Endothelial cell (in vitro differentiated cells): ENCODE measurements at places on chromosomes 11 and 22. TPM values are rescaled to one million over a fixed set of nuclear protein-coding genes. Genes with fewer than 3 reads are reported as not detected.
A peak's percentile ranks its signal among the peaks of the same experiment; 100 is the strongest.

Gene GUCY1A2
- 0.10 TPM for total RNA-seq

Gene MS4A3
- 1.4 TPM for total RNA-seq

Gene OR51B5
- total RNA-seq = 0.82 TPM

Gene GTSE1
- total RNA-seq = 8.2 TPM

Gene TPCN2
- total RNA-seq = 31.4 TPM

- no peak overlapping the region for H3K4me3 ChIP-seq
- H3K27ac ChIP-seq = no peak overlapping the region
- peaks cover 4% of the 10 kb centered on the region for H3K27me3 ChIP-seq
- H3K4me1 ChIP-seq = no peaks in the 10 kb centered on the region
- DNase-seq = no peak
Observed at GRCh38 chr11:405323-405953, 9.4 kb downstream of the SIGIRR start.

DNA sequence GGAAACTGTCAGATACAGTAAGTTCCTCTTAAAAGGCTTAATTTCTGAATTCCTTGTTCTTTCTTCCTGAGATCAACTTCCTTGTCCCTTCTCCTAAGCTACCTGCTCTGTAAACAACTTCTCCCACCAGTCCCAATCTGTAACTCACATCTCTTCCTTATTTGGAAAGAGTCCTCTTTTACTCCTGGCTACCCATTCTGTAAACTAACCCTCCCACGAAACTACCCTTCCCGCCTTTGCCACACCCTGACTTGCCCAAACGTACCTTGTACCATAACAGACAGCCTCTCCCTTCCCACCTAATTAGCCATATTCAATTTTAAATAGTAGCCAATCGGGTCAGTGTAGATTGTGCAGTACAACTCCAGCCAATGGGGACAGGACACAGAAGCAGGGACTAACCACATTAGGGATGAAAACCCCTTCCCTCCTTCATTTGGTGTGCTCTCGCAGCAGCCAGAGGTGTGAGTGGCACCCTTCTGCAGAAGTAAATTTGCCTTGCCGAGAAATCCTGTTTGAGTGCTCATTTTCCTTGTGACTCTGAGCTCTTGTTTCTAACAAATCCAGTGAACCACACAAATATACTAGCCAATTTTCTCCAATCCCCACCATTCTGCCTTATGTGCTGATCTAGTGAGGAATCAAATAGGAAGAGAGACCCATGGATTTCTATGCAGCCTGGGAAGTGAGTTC, 49.5 kb downstream of the ZNF280B start:
- no peak overlapping the region for H3K27ac ChIP-seq
- peaks cover 5% of the 10 kb centered on the region for H3K27me3 ChIP-seq
- peaks cover 5% of the 10 kb centered on the region for H3K36me3 ChIP-seq
- H3K4me1 ChIP-seq = no peaks in the 10 kb centered on the region

DNA sequence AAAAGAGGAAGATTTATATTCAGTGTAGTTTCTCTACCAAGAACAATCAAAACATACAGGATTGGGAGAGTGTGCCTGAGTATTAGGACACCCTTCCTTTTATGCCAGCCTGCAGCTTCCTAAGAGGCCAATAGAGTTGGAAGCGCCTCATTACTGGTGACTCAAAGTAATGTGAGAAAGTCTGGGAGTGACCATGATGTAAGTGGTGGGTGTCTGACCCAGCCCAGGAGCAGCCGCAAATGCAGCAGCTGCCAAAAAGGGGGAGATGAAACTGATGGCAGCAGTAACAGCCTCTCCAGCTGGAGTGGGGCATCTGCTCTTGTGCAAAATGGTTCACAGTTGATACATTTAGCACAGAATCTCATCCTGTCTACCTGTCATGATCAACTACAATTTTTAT, 62.0 kb downstream of the ZNF280B start:
- no peak for DNase-seq
- peaks cover 4% of the 10 kb centered on the region for H3K4me1 ChIP-seq
- no peaks in the 10 kb centered on the region for H3K36me3 ChIP-seq

- peaks cover 2% of the 10 kb centered on the region for H3K27me3 ChIP-seq
- no peak overlapping the region for H3K27ac ChIP-seq
- no peak overlapping the region for H3K4me3 ChIP-seq
- no peak for DNase-seq
- peaks cover 17% of the 10 kb centered on the region for H3K4me1 ChIP-seq
- H3K36me3 ChIP-seq = no peaks in the 10 kb centered on the region
Observed at GRCh38 chr11:109507331-109507730, 85.3 kb downstream of the C11orf87 start.

- peak overlapping the region; percentile 64 for H3K27ac ChIP-seq
- H3K4me3 ChIP-seq = no peak overlapping the region
- H3K27me3 ChIP-seq = no peaks in the 10 kb centered on the region
- no peaks in the 10 kb centered on the region for H3K36me3 ChIP-seq
Observed at GRCh38 chr11:85735876-85736460, 50.0 kb upstream of the CCDC89 start.

DNA sequence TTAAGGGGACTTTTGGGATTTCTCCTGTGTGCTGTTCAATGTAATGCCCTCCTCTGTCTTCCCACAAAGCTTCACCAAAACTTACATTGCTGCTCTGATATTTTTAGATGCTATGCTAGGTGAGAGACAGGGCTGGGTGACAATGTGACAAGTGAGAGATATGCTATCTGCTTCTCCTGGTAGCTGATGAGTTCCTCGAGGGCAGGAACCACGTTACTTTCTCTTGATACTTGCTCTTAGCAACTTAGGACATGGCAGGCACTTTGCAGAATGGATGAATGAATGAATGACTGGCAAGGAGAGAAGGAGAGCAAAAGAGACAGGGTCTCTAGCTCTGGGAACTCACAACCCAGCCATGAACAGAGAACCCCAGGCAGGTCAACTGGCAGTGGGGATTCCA, 115.4 kb downstream of the C11orf58 start:
- H3K27ac ChIP-seq = peak overlapping the region; percentile 38
- H3K4me3 ChIP-seq = no peak overlapping the region
- H3K4me1 ChIP-seq = peaks cover 22% of the 10 kb centered on the region
- DNase-seq = no peak
- H3K27me3 ChIP-seq = peaks cover 2% of the 10 kb centered on the region

DNA sequence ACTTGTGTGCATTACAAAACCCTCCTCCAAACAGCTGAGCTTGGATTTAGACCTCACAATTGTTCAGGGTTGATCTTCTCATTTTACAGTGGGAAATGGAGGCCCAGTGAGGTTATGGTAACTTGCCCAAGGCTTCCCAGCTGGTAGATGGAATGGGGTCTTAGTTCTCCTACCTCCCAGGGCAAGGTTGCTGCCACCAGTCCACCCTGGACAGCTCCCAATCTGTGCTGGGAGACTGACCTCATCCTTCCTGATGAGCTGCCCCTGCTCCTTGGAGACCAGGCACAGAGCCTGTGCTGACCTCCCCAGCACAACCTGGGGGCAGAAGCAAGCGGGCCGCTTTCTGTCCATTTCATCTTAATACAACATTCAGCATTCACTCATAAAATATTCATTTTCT, 190.7 kb downstream of the ST3GAL4 start:
- DNase-seq = no peak
- H3K27me3 ChIP-seq = no peaks in the 10 kb centered on the region
- H3K27ac ChIP-seq = no peak overlapping the region
- H3K4me1 ChIP-seq = peaks cover 11% of the 10 kb centered on the region
- H3K36me3 ChIP-seq = no peaks in the 10 kb centered on the region

GRCh38 chr11:94803491-94803890, 35.3 kb downstream of the AMOTL1 start:
- H3K27me3 ChIP-seq = peaks cover 4% of the 10 kb centered on the region
- H3K4me3 ChIP-seq = no peak overlapping the region
- no peak for DNase-seq
- peaks cover 25% of the 10 kb centered on the region for H3K36me3 ChIP-seq
- H3K4me1 ChIP-seq = no peaks in the 10 kb centered on the region
- no peak overlapping the region for H3K27ac ChIP-seq

- H3K36me3 ChIP-seq = no peaks in the 10 kb centered on the region
- no peak for DNase-seq
- no peak within 1 kb of the TSS for H3K27ac ChIP-seq
- no peaks in the 10 kb centered on the region for H3K4me1 ChIP-seq
- H3K27me3 ChIP-seq = no peaks in the 10 kb centered on the region
Observed at GRCh38 chr11:60396382-60396781, at the start of gene MS4A14. Gene MS4A14 (plus strand): TSS chr11:60396459. CDS start chr11:60396579, 120 bp downstream.

- peaks cover 6% of the 10 kb centered on the region for H3K4me1 ChIP-seq
- H3K27ac ChIP-seq = no peak overlapping the region
- DNase-seq = peak; percentile 41
- peaks cover 6% of the 10 kb centered on the region for H3K27me3 ChIP-seq
- no peaks in the 10 kb centered on the region for H3K36me3 ChIP-seq
Observed at GRCh38 chr22:32473388-32473952, 1.1 kb upstream of the FBXO7 start.

DNA sequence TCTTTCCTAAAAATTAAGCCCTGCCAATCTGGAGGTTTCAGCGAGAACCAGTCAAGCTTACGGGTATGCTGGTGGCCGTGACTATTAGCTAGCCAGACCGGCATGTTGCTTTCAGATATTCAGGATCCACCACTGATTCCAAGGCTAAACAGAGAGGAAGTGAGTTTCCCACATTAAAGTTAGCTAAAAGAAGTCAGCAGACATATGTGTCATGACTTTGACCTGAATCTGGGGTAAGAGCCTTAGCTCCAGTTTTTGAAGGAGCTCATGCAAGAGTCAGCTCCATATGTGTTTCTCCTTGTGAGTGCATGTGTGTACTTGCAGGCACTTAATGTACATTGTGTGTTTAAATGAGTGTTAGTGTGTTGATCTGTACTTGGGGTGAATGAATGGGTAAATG, 1.4 kb downstream of the ZFPL1 start:
- peak overlapping the region; percentile 44 for H3K27ac ChIP-seq
- H3K36me3 ChIP-seq = peaks cover 14% of the 10 kb centered on the region
- DNase-seq = no peak
- peak overlapping the region; percentile 98 for H3K4me3 ChIP-seq
- H3K4me1 ChIP-seq = peaks cover 16% of the 10 kb centered on the region

- peaks cover 17% of the 10 kb centered on the region for H3K4me1 ChIP-seq
- H3K4me3 ChIP-seq = no peak overlapping the region
- H3K27ac ChIP-seq = peak overlapping the region; percentile 52
- peaks cover 25% of the 10 kb centered on the region for H3K36me3 ChIP-seq
- no peak for DNase-seq
Observed at GRCh38 chr22:21975273-21975672, 7.3 kb downstream of the TOP3B start.

GRCh38 chr22:46797355-46797754, 34.9 kb downstream of the TBC1D22A start:
- no peak for DNase-seq
- H3K36me3 ChIP-seq = peaks cover 23% of the 10 kb centered on the region
- peaks cover 3% of the 10 kb centered on the region for H3K27me3 ChIP-seq
- peak overlapping the region; percentile 51 for H3K4me3 ChIP-seq
- H3K4me1 ChIP-seq = peaks cover 11% of the 10 kb centered on the region

GRCh38 chr11:126354631-126355323, 709 bp upstream of the ST3GAL4 start:
- H3K4me1 ChIP-seq = peaks cover 42% of the 10 kb centered on the region
- DNase-seq = no peak
- H3K27me3 ChIP-seq = peaks cover 5% of the 10 kb centered on the region
- peaks cover 7% of the 10 kb centered on the region for H3K36me3 ChIP-seq
- H3K4me3 ChIP-seq = peak overlapping the region; percentile 91

GRCh38 chr11:134957540-134958335, 545.7 kb upstream of the B3GAT1 start:
- H3K4me1 ChIP-seq = no peaks in the 10 kb centered on the region
- no peaks in the 10 kb centered on the region for H3K36me3 ChIP-seq
- no peak for DNase-seq
- no peak overlapping the region for H3K27ac ChIP-seq

DNA sequence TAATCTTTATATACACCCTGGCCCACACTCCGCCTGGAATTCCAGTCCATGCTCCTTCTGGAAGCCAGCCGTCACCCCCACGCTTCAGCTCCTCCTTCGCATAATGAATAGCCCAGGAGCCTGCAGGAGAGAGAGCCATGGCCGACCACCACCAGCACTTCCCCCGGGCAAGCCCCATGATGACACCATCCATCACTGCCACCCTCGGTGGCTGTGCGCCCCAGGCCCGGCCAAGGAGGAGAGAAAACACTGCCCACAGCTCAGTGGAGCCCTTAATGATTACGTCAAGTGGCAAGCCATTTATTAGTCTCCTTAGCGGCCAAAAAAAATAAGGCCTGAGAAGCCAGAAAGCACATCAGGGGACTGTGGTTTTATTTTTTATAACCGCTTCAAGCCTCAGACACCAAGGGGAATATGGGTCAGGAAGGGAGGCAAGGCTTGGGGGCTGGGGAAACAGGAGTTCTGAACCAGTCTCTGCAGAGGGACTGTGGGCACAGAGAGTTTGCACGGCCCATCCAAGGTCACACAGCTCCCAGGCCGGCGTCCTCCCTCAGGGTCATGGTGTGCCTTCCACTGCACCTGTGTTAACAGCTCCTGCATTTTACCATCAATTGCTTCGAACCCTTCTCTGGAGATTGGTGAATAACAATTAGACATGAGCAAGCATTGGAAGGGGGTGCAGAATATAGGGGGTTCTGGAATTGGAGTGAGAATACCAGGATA, 134.3 kb downstream of the MN1 start:
- no peak overlapping the region for H3K4me3 ChIP-seq
- H3K36me3 ChIP-seq = peaks cover 3% of the 10 kb centered on the region
- peaks cover 18% of the 10 kb centered on the region for H3K4me1 ChIP-seq
- no peak overlapping the region for H3K27ac ChIP-seq
- DNase-seq = no peak

- H3K4me3 ChIP-seq = peak overlapping the region; percentile 70
- DNase-seq = no peak
- peaks cover 3% of the 10 kb centered on the region for H3K27me3 ChIP-seq
- peak overlapping the region; percentile 49 for H3K27ac ChIP-seq
Observed at GRCh38 chr11:9714272-9714940, 50.5 kb downstream of the SWAP70 start.

GRCh38 chr11:116990811-116991210, 107.4 kb downstream of the SIK3 start:
- H3K27ac ChIP-seq = no peak overlapping the region
- DNase-seq = no peak
- no peaks in the 10 kb centered on the region for H3K36me3 ChIP-seq
- peaks cover 15% of the 10 kb centered on the region for H3K4me1 ChIP-seq
- H3K27me3 ChIP-seq = no peaks in the 10 kb centered on the region
- H3K4me3 ChIP-seq = no peak overlapping the region

- H3K4me3 ChIP-seq = no peak overlapping the region
- DNase-seq = no peak
- no peaks in the 10 kb centered on the region for H3K4me1 ChIP-seq
- peaks cover 10% of the 10 kb centered on the region for H3K27me3 ChIP-seq
Observed at GRCh38 chr11:2427721-2428321, 16.5 kb downstream of the TRPM5 start.

GRCh38 chr22:18042685-18043084, 18.3 kb upstream of the MICAL3 start:
- no peaks in the 10 kb centered on the region for H3K4me1 ChIP-seq
- peaks cover 4% of the 10 kb centered on the region for H3K27me3 ChIP-seq
- DNase-seq = no peak
- no peaks in the 10 kb centered on the region for H3K36me3 ChIP-seq

GRCh38 chr11:93054881-93055280, 85.4 kb downstream of the MTNR1B start:
- no peaks in the 10 kb centered on the region for H3K27me3 ChIP-seq
- H3K4me1 ChIP-seq = no peaks in the 10 kb centered on the region
- H3K4me3 ChIP-seq = no peak overlapping the region
- H3K27ac ChIP-seq = no peak overlapping the region
- no peak for DNase-seq
- no peaks in the 10 kb centered on the region for H3K36me3 ChIP-seq
